Right renal pelvis (tissue), 4 donors: ENCODE measurements at places on chromosomes 3 and 15. TPM values are rescaled to one million over a fixed set of nuclear protein-coding genes. Genes with fewer than 3 reads are reported as not detected.

The SNX1 gene
- polyA plus RNA-seq: 115 TPM

GRCh38 chr3:127011270-127011992 is 28.5 kb downstream of the PLXNA1 start:
- no peak for DNase-seq

DNA sequence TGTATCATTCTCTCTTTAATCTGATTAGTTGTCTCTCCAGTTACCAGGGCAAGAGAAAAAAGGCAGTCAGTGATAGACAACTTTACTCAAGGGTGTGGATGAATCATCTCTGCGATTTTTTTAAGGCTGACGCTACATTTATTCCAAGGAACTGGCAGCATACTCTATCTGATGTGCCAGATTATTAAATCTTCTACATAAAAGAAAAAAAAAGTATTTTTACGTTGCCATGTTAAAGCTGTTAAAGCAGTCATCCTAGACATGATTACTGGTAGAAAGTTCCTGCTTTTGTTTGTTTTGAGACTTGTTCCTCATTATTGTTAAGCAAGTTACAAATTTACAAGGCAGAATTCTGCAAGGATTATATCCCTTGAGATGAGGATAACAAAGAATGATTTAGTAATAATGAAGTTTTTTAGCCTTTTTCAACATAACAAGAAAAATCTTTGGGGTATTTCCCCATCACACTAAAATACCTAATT is 121.7 kb downstream of the CBLB start:
- no peak for DNase-seq

DNA sequence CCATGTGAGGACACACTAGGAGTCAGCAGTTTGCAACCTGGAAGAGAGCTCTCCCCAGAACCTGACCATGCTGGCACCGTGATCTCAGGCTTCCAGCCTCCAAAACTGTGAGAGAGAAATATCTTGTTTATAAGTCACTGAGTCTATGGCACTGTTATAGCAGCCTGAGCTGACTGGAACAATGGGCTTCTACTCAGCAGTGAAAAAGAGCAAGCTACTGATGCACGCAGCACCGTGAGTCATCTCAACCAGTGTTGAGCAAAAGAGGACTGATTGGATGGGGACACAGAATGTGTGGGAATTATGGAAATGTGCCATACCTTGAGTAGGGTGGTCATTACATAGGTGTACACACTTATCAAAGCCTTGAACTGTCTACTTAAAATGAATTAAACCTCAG is 230.4 kb downstream of the PLCL2 start:
- DNase-seq: no peak

GRCh38 chr3:85342915-85343314 is 384.1 kb downstream of the CADM2 start:
- no peak for DNase-seq

DNA sequence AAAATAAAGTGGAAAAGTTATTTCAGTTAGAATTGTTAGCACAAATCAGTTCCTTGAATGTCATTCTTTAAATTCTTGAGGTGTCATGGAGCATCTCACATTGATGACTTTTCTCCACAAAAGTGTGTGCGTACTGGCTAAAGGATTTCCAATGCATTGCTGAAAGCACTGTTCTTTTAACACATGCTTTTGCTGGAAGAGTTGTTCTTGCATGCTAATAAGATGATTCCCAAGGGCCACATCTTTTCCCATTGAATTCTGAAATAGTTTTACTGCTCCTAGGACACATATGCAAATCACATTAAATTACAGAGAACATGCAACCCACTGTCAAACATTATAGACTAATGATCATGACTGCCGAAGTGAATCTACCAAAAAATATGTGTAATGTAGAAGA is 516.3 kb upstream of the CADM2 start:
- no peak for DNase-seq

DNA sequence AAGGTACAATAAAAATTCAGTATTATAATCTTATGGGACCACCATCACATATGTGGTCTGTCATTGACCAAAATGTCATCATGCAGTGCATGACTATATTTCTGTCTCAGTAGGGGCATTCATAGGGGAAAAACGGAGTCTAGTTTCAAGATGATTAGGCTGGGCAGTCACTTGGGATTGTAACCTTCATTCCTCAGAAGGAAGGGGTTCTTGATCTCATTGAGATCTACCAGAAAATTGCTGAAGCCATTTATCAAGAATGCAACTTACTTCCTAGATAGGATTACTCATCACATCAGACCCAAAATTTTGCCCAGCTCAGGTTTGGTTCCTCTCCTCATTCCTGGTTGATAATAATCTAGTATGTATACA is 37.3 kb downstream of the BTD start:
- no peak for DNase-seq

DNA sequence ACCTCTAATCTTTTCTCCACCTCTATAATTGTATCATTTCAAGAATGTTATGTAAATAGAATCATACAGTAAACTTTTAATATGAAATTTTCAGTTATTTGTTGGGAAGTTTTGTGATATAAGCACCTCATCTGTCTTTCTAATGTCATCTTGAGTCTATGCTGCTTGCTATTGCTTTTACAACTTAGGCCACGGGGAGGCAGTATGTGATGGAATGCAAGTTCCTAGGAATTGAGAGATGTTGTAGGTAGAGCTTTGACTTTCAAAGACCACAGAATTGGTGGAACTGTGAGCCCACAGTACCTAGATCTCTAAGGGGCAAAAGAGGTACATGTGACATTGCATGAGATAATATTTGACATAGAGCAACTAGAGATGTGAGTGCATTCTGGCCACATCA is 328.3 kb downstream of the MFSD1 start:
- DNase-seq: no peak

- DNase-seq: no peak
These were observed 77.1 kb upstream of the GSK3B start for GRCh38 chr3:120171134-120171873.

DNA sequence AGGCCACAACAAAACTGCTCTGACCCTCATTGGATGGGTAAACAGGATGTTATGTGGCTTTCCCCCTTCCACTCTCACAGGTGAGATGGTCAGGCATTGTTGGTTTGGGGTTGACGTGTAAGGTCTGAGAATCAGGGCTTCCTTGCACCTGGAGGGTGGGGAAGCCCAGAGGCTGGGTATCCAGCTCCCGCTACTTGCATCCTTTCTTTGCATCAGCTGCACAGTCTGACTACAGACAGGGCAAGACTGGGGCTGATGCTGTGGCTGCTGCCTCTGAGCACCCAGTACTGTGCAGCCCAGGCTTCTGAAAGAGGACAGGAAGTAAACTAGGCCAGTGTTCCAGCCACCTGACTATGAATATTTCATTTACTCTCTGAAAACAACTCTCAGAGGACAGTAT is 58.0 kb upstream of the ATP2B2 start:
- DNase-seq: no peak

The SPATA12 gene
- polyA plus RNA-seq: 0.12 TPM

- no peak for DNase-seq
These were observed 102.1 kb downstream of the VGLL4 start for GRCh38 chr3:11541321-11542303.

- no peak for DNase-seq
These were observed 28.9 kb upstream of the PXYLP1 start for GRCh38 chr3:141202682-141203081.

The ATP8B4 gene
- 3.9 TPM for polyA plus RNA-seq

The ARL8B gene
- polyA plus RNA-seq: 82.5 TPM

DNA sequence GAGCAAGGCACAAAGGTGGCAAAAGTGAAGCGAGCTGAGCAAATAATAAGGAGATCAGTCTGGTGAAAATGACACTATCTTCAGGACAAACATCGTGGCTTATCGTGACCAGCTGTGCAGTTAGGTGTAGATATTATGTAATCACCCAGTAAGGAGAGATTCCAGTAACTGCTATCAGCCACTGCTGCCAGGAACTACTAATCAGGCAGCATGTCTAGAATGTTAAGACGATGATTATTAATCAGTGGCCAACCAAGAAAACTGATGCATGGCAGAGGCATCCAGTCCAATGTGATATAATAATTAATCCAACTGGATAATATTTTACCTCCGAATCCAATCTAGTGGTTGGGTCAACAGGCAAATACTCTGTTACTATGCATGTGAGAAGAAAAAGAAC is 252.7 kb upstream of the ZPLD1 start:
- no peak for DNase-seq

The GPR87 gene
- polyA plus RNA-seq: 0.18 TPM

GRCh38 chr3:147419781-147420224 is 10.6 kb downstream of the ZIC1 start:
- no peak for DNase-seq

DNA sequence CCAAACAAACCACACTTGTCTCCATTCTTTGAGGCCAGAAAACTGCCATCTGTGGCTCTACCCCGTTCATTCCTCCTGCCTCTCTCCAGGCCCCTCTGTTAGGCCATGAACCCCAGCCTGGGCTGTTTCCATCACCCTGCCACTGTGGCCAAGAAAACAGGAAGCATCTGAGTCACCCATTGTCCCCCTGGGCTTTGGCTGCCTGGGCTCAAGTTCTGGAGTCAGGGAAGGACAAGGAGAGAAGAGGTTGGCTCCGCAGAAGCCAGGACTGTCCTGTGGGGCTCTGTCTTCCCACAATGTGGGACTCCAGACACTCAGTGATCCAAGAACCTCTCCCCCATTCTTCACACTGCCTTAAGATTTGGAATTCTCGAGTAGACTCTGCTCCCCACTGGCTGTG is 14.8 kb upstream of the LCTL start:
- DNase-seq: no peak

- no peak for DNase-seq
These were observed 14.2 kb downstream of the MAP4 start for GRCh38 chr3:48001991-48002390.

DNA sequence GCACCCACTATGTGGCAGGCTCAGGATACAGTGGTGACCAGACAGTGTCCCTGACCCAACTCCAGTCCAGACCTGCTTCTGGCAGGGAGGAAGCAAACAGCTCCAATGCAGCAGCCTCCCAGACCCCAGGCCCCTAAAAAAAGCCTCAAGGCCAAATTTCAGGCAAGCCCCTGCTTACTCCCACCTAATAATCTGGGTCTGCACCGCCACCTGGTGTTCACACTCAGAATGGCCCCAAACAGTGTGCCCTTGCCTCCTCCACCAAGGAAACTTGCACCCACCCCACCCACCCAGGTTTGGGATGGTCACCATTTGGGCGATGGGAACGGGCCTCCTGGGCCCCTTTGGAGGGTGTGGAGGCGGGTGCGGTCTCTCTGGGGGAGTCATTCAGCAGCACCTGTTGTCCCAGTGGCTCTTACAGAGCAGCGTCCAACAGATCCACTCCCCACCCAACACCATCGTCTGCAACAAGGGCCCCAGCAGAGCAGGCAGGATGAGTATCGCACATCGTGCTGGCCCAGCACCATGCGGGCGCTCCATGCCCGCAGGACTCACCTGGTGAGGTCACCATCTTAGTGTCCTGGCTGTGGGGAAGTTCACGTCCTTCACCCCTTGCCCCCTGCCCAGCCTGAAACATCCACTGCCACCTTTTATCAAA is 17.3 kb downstream of the C3orf18 start:
- no peak for DNase-seq

The HCLS1 gene
- 6.7 TPM for polyA plus RNA-seq

GRCh38 chr3:42220436-42221121 is 45.4 kb downstream of the CCK start:
- no peak for DNase-seq

GRCh38 chr3:67437789-67438188 is 216.6 kb downstream of the SUCLG2 start:
- no peak for DNase-seq

- peak; percentile 41 for DNase-seq
These were observed 24.0 kb upstream of the C3orf70 start for GRCh38 chr3:185176750-185177359.

DNA sequence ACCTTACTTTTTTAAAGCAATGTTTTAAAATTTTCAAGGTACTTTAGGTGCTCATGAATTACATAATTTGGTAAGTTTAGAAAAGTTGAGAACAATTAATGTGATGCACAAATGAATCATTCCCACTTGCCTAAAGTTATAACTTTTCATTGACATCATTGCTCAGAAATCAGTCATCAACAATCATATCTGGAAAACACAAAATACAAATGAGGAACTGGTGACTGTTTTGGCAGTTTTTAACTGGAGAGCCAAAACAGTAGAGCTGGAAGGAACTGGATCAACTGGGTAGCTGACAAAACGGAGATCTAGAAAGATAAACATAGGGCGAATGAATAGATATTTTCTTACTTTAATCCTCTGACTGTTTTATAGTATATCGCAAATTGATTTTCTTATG is 767.1 kb downstream of the IGSF11 start:
- no peak for DNase-seq
